ENCODE measurements at places on chromosomes 4 and X.

DNA sequence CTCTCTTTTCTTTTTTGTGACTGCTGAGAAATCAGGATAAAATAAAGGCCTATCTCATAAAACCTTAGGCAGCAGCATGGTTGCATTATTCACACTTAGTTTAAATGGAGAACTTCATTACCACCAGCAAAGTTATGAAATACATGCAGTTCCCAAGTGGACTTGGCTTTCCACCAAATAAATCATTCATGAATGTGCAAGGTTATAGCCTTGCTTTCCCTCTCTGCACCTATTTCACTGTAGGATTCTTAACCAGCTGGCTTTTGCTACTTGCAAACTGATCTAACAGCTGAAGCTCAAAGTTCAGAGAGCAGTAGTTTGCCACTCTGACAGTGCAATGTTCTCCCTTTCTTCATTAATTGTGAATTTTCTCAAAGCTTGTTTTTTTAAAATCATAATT lies 140.1 kb upstream of the SMIM31 start:
- DNase-seq, result no peak
- H3K4me3 ChIP-seq, result no peak overlapping the region
- no peak overlapping the region for H3K27ac ChIP-seq
- no peaks in the 10 kb centered on the region for H3K36me3 ChIP-seq
- no peaks in the 10 kb centered on the region for H3K4me1 ChIP-seq

GRCh38 chrX:136778020-136778419 lies 2.7 kb downstream of the ARHGEF6 start:
- no peak overlapping the region for H3K4me3 ChIP-seq
- DNase-seq, result no peak
- H3K27ac ChIP-seq, result no peak overlapping the region
- H3K36me3 ChIP-seq, result no peaks in the 10 kb centered on the region
- H3K27me3 ChIP-seq, result no peaks in the 10 kb centered on the region

GRCh38 chr4:86441175-86441936 lies 81.5 kb upstream of the MAPK10 start:
- no peak overlapping the region for H3K4me3 ChIP-seq
- no peaks in the 10 kb centered on the region for H3K27me3 ChIP-seq
- H3K27ac ChIP-seq, result no peak overlapping the region
- no peak for DNase-seq

- H3K4me1 ChIP-seq, result no peaks in the 10 kb centered on the region
- H3K27me3 ChIP-seq, result no peaks in the 10 kb centered on the region
- no peak for DNase-seq
- H3K4me3 ChIP-seq, result no peak overlapping the region
These were observed 18.8 kb downstream of the TLR6 start for GRCh38 chr4:38837849-38838248.

DNA sequence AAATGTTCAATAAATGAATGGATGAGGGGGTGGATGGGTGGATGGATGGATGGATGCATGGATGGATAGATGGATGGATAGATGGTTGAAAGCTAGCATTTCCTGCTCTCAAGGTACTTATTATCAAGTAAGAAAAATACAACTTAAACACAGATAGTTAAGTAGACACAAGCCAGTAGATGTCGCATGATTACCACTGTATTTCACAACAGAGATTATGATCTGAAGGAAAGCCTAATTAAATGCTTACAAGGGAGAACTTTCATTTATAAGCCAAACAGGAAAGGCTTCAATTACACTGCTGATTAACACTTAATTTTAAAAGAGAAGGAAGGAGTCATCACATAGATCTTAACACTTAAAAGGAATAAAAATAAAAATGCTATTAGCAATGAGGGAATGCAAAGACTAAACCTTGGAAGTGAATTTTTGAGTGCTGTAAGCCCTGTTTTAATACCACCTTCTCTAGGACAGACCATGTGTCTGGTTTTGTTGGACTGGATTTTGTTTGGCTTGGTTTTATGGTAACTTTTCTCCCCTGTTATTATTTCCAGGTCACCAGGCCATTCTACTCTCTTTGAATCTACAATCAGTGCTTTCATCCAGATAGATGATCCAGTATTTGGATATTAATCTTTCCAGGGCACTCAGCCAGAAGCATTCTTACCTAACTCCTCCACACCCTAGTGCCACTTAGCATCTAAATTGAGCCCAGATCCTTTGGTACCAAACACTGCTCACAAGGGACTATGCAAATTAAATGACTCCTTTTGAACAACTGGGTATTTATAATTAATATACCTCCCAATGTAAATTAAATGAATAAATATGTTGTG lies 75.5 kb upstream of the SLC39A8 start:
- H3K4me3 ChIP-seq, result no peak overlapping the region
- peaks cover 13% of the 10 kb centered on the region for H3K4me1 ChIP-seq
- DNase-seq, result no peak
- H3K27ac ChIP-seq, result no peak overlapping the region

- no peaks in the 10 kb centered on the region for H3K27me3 ChIP-seq
- no peak overlapping the region for H3K4me3 ChIP-seq
- no peak overlapping the region for H3K27ac ChIP-seq
- peaks cover 36% of the 10 kb centered on the region for H3K36me3 ChIP-seq
- no peak for DNase-seq
These were observed 24.2 kb downstream of the TNIP2 start for GRCh38 chr4:2731907-2732317.

- H3K27ac ChIP-seq, result no peak overlapping the region
- no peak for DNase-seq
- H3K27me3 ChIP-seq, result no peaks in the 10 kb centered on the region
- no peaks in the 10 kb centered on the region for H3K36me3 ChIP-seq
- H3K4me3 ChIP-seq, result no peak overlapping the region
These were observed 10.9 kb upstream of the GRPR start for GRCh38 chrX:16112428-16112827.

DNA sequence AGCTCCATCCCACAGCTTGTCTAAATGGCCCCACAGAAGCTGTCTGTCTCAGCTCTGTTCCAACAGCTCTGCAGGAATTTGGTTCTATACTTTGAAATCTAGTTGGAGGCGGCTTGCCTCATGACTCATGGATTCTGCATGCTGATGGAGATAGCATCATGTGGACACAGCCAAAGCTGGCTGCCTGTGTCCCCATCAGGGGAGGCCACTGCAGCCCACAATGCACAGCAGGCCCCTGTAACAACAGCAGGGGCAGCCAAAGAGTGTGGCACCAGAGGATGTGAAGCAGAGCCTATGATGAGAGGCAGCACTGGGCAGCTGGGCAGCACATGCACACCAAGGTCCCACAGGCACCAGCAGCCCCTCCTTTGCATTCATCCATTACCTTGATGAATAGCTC lies 67.2 kb downstream of the DCAF12L1 start:
- DNase-seq, result no peak
- H3K4me3 ChIP-seq, result no peak overlapping the region
- no peaks in the 10 kb centered on the region for H3K36me3 ChIP-seq
- H3K27ac ChIP-seq, result no peak overlapping the region
- no peaks in the 10 kb centered on the region for H3K27me3 ChIP-seq
- H3K4me1 ChIP-seq, result no peaks in the 10 kb centered on the region

- no peaks in the 10 kb centered on the region for H3K4me1 ChIP-seq
- no peak overlapping the region for H3K27ac ChIP-seq
- DNase-seq, result no peak
- no peaks in the 10 kb centered on the region for H3K36me3 ChIP-seq
- H3K4me3 ChIP-seq, result no peak overlapping the region
- H3K27me3 ChIP-seq, result no peaks in the 10 kb centered on the region
These were observed 473.0 kb upstream of the NWD2 start for GRCh38 chr4:36771411-36772153.

- H3K27me3 ChIP-seq, result peaks cover 46% of the 10 kb centered on the region
- no peak overlapping the region for H3K4me3 ChIP-seq
- no peak for DNase-seq
- H3K27ac ChIP-seq, result no peak overlapping the region
- peaks cover 16% of the 10 kb centered on the region for H3K4me1 ChIP-seq
These were observed 29.7 kb upstream of the HMX1 start for GRCh38 chr4:8901335-8901734.

DNA sequence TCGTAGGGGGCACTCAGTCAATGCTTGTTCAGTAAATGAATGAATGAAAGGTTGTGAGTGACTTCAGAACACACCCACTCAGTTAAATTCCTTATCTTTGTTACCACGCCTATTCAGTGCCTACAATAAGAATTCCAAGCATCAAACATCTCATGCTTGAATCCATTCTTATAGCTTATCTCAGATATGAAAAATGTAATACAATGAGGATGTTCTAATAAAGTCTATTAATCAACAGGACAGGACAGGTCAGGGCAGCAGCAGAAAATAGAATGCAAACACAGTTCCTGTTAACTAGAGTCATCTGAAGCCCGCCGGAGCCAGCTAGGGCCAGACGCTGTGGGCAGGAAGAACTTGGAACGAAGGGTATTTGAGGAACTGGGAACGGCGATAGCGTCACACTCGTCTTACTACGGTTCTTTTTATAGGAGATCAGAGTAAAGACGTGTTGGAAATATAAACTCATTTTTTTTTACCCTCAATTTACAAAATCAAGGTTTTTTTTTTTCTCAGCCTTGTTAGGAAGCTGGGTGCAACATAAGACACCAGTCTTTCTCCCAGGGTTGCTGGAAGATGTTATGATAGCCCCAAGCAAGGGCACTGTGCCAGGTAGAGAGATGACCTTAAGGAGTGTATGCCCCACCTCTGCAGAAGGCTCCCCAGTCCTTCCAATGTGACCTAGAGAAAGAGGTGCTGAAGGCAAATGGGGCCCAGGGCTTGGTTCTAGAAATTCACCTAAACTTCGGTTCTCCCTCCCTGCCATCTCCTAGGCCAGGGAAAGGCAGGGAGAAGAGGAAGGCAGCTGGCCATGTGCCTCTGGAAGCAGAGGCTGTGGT lies 48.3 kb downstream of the SEL1L3 start:
- no peak overlapping the region for H3K4me3 ChIP-seq
- H3K36me3 ChIP-seq, result no peaks in the 10 kb centered on the region
- no peaks in the 10 kb centered on the region for H3K4me1 ChIP-seq
- no peaks in the 10 kb centered on the region for H3K27me3 ChIP-seq
- H3K27ac ChIP-seq, result no peak overlapping the region

- no peak for DNase-seq
- no peaks in the 10 kb centered on the region for H3K27me3 ChIP-seq
- H3K4me3 ChIP-seq, result no peak overlapping the region
- H3K36me3 ChIP-seq, result no peaks in the 10 kb centered on the region
- H3K4me1 ChIP-seq, result no peaks in the 10 kb centered on the region
- H3K27ac ChIP-seq, result no peak overlapping the region
These were observed 22.8 kb upstream of the ARHGAP24 start for GRCh38 chr4:85452058-85452731.

DNA sequence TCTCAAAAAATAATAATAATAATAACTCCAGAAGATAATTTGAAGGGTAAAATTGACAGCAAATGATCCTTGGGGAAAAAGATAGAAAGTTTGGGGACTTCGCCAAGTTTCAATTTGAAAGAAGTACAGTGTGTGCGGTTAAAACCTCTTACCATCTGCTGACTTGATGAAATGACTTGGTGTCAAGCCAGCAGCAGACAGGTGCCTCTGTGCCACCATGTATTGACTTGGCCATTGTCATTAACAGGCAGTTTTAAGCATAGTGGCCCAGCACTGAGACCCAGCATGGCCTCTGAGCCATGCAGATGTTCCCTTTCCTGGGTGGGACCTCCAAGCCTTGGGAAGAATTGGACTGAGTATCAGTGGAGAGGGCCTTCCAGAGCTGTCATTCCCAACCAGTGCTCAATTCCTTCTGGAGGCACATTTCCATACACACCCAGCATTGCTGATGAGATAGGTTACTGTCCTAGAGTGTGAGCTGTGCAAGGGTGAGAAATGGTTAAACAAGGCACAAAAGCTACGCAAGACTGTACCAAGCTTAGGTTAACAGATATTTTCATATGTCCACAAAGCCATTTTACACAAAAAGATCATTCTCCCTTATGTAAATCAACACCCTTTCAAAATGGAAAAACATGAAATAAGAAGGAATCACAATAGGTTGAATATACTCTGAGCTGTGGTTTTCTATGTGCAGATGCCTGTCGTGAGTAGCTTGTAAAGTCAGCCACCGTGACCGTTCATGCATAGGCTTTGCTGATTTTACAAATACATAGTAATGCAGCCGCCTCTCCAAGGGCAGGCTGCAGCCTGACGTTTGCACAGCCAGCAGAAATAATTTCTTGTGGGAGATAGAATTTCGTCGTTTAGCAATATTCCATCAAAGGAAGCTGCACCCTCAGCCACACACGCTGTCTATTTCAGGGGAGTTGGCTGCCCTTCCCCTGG lies 59.4 kb upstream of the FBXW7 start:
- H3K27me3 ChIP-seq, result no peaks in the 10 kb centered on the region
- no peak overlapping the region for H3K27ac ChIP-seq
- no peaks in the 10 kb centered on the region for H3K36me3 ChIP-seq
- DNase-seq, result no peak
- no peak overlapping the region for H3K4me3 ChIP-seq

DNA sequence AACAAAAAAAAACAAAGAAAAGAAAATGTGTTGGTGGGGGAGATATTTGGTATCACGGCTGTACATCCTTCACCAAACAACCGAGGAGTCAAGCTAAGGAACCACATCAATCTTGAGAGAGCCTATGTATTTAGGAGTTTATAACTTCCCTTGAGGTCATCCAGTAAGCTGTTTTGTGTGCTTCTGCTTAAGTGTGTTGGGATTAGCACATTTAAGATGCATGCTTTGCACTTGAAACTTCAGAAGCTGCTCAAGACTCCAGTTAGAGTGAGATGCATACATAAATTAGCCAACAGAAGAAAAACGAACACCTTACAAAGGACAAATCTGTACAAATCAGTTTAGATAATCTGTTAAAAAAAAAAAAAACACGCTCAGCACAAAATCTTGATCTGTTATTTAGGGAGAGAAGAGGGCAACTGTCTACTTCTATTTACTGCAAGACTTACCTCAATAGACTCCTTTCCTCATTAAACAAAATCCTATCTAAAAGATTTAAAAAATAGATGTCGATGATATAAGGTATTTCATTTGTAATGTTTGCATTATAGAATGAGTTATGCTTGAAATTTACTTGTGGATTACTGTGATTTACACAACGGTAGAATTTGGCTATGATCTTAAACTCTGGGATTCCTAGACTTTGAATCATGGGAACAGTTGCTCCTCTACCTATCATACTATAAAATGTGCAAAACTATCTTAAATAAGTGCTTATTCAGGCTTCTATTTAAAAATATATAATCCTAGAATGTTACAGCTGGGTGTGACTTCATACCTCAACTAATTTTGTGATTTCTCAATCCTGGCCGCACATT lies 53.8 kb upstream of the NAP1L5 start:
- no peaks in the 10 kb centered on the region for H3K4me1 ChIP-seq
- no peak overlapping the region for H3K4me3 ChIP-seq
- peaks cover 51% of the 10 kb centered on the region for H3K36me3 ChIP-seq
- no peaks in the 10 kb centered on the region for H3K27me3 ChIP-seq

DNA sequence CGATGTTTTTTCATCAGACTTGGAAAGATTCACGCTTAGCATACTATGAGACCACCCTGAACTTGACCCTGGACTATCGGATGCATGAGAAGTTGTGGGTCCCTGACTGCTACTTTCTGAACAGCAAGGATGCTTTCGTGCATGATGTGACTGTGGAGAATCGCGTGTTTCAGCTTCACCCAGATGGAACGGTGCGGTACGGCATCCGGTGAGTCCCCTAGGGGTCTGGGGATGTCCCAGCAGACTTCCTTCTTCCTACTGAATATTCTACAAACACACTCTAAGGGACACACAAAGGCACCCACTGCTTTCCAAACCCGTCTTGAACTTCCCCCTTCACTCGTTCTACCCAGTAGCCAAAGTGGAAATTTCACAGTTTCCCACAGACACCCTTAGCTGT lies 9.3 kb downstream of the GABRQ start:
- H3K27me3 ChIP-seq, result no peaks in the 10 kb centered on the region
- no peaks in the 10 kb centered on the region for H3K4me1 ChIP-seq
- no peak overlapping the region for H3K4me3 ChIP-seq
- no peaks in the 10 kb centered on the region for H3K36me3 ChIP-seq
- DNase-seq, result no peak
